ENCODE measurements at places on chromosomes 11 and 22.

GRCh38 chr22:46897246-46897623 is 134.8 kb downstream of the TBC1D22A start:
- DNase-seq: peak; percentile 4

DNA sequence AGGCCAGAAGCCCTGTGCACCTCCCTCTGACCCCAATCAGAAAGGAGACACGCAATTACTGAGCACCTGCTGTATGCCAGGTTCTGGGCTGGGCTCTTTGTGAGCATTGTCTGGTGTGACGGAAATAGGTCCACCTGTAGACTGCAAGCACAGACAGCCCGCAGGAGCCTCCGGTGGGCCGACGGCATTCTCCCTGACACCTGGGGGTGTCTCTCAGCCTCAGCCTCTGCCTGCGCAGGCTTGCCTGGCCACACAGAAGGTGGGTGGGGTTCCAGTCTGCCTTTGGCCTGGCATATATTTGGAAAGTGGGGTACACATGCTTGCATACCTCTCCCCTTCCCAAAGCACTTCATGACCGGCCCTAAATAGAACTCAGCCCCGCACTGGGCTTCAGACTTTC is 129.3 kb downstream of the BUD13 start:
- no peak for DNase-seq

DNA sequence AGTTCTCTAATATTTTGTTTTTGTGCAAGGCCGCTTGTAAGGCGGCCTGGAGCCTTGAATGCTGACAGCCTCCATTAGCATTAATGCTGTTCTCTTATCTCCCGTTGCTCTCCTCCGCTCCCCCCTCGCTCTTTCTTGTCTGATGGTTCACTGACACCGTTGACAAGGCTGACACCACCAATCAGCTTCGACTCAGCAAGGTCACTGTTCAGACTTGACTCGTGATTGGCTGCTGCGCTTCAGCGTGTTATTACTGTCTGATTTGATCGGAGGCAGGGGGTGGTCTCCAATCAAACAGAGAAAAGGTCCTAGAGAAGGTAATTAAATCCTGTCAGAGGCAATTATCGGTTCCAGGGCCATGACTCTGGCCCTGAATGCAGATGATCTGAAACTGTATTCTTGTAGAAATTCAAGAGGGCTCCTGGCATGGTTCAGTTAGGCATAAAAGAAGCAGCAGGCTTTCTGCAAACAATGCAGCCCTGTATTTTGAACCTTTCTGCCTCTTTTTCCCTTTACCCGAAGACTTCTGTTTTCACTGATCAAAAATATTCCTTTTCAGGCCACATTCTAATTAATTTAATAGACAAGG is 49.3 kb upstream of the MPPED2 start:
- DNase-seq: peak; percentile 43

DNA sequence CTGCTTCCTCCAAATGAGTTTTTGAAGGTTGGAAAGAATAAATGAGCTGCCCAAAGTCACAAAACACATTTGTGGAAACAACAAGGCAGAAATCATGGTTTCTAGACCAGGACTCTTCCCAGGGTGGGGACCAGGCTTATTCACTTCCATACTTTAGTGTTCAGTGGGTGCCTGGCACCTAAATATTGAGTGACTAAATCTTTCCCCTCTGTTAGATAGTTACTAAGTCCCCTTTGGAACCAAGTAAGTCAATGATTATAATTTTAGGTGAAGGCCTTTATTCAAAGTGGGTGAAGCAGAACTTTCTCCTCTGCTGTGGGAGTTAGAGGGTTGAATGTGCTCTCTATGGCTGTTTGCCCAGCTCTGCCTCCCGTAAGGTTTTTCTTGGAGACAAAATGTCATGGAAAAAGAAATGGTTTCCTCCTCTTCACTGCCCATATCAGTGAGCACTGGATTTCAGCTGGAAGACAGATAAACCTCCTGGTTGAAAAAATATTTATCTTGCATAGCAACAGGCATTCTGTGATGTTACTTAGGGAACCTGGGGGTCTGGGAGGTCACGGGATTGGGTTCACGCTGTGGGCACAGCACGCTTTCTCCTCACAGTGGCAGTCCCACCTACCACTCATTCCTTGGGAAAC is 117.8 kb downstream of the CCDC81 start:
- no peak for DNase-seq

GRCh38 chr11:45294499-45294898 is 8.4 kb upstream of the SYT13 start:
- no peak for DNase-seq

DNA sequence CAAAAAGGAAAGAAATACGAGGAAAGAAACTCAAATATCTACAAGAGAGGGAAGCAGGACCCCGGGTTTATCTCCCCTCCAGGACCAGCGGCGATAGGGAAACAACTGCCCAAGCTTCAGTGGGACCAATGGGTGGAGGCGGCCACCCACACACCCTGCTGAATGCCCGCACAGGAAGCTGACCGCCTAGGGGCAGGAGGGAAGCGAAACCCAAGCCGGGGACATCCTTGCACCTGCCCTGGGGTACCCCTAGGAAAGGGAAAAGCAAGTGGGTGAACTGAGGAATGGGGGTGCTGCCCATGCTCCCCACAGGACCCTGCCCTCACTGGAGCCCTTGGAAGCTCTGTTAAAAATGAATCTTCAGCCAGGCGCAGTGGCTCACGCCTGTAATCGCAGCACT is 27.6 kb upstream of the HMOX1 start:
- DNase-seq: no peak

DNA sequence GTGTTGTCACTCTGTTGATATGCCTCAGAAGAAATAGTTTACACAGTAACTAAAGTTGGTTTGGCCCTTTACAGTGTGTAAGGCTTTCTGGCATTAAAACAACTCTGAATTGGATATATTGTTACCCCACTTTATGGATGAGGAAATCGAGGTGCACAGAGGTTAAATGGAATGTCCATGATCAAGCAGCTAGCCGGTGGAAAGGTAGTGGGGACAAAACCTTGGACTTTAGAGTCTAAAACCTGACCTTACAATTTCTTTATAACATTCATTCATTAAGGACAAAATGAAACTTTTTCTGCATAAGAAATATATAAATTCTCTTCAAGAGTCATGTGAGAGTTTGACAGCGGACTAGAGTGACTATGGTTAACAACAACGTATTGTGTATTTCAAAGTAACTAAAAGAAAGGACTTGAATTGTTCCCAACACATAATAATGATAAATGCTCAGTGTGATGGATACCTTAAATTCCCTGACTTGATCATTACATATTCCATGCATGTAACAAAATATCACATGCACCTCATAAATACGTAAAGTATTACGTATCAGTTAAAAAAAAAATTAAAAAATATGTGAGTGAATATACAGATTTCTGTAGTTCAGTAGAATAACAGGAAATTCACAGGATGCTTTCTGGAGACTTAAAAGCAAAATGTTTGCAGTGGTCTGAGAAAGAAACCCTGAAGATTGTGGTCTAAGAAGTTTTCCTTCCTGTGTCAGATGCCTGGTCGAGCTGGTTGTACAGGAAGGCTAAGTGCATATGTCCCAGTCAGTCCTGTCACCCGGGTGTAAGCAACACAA is 51.0 kb downstream of the TEAD1 start:
- DNase-seq: no peak

DNA sequence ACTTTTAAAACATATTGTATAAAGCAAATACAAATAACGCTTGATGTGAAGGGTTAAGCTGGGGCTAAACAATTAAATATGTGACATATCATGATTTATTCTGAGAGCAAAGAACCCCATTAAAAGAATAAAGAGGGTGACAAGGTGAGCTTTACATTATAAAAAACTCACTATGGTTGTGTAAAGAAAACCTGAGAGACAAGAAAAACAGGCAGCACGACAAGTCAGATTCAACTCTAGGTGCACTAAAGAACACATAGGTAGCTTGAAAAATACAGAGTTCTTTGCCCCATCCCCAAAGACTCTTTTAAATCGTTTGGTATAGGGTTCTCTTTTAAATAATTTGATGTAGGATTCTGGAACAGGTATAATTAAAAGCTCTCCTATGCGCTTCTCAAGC is 63.5 kb downstream of the LUZP2 start:
- DNase-seq: no peak

DNA sequence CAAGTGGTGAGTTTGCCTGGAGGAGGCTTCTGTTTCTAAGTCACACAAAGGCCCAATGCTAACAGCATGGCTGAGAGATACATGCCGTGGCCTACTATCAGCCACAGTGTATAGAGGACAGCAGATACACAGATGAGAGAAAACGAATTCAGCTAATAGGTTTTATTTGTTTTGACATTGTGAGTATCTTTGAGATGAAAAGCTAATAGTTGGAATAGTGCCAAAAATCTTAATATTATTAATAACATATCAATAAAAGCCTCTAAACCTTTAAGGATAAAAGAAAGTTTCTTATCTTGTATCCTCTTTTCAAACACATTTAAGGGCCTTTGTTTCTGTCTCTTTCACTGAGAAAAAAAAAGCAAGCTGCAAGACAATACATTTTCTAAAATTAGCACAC is 30.5 kb upstream of the OLFML1 start:
- DNase-seq: no peak

DNA sequence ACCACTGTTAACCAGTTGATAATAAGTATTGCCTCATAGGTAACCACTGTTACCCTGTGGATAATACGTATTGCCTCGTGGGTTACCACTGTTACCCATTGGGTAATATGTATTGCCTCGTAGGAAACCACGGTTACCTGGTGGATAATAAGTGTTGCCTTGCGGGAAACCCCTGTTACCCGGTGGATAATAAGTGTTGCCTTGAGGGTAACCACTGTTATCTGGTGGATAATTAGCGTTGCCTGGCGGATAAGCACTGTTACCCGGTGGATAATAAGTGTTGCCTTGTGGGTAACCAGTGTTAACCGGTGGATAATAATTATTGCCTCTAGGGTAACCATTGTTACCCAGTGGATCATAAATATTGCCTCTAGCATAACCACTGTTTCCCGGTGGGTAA is 27.3 kb upstream of the NXPE4 start:
- DNase-seq: no peak

DNA sequence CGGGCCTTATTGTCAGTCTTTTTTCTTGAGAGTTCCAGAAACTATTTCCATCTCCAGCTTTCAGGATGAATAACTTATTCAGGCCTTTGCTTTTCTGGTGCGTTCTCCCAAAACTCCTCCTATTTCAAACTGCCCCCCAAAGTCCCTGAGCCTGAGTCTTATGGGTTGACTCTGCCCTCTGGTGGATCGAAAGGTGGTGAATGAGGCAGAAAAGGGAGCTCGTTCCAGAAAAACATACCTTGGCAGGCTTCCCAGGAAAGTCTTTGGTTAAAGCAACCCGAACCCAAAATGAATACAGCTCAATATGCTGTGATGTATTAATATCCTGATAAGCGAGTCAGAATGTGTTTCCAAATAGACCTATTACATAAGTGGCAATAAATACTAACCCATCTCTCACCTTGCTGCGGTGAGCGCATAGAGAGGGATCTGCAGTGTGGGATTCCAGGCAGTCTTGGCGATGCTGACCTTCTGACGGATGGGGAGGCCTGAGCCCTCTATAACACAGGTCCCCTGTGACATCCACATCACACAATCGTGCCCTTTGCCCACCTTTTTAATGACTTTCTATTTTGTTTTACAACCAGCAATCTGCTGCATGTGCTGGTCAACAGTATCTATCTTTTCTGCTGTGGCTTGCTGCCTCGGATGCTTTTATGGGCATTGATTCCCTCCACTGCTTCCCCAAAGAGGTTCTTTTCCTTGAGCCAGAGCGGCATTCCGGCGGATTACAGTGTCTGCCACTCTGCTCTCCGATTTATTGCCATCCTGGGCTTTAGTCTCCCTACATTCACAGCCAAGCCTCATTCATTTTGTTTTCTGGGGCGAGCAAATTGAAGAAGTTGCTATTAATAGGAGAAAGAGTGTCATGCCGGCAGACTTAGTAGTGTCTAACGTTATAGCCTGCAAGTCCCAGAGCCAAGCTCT is 756.8 kb downstream of the NTM start:
- DNase-seq: peak; percentile 94

GRCh38 chr22:48125416-48125815 is 1363.0 kb downstream of the TBC1D22A start:
- no peak for DNase-seq

DNA sequence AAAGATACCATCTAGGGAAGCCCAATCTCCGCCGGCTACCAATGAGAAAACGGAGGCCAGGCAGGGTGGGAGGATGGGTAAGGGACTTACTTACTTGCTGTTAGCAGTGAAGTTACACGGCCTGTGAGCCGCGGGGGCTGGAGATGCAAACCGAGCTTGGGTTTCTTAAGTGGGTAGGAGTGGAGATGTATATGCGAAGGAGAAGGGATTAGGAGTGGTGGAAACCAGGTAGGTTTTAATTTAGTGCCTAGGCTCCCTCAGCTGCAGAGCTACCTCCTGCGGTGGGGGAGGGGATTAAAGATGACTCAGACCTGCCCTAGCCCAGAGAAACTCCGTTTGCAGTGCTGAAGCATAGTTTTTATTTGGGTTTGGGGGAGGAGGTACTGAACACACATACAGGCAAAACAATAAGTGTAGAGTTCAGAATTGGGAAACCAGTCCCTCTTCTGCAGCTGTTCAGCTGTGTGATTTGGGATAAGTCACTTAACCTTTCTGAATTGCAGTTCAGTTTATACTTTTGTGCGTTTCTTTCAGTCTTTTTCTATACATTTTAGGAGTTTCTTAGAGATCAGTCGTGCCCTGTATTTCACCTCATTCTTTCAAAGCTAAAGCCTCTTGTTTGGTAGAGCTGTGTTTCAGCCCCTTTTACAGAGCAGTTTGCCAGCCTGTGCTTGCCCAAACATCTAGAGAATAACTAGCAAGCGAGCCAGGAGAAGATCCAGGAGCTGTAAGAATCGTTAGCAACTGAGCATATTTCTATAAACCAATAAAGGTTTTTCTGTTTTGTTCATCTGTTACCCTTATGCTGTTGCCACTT is 596 bp upstream of the TNRC6B start:
- DNase-seq: peak; percentile 81
